ENCODE measurements at places on chromosomes 7 and 10.
A peak's percentile ranks its signal among the peaks of the same experiment; 100 is the strongest.

GRCh38 chr10:74394416-74394969, 243.5 kb downstream of the ADK start:
- DNase-seq, result no peak

DNA sequence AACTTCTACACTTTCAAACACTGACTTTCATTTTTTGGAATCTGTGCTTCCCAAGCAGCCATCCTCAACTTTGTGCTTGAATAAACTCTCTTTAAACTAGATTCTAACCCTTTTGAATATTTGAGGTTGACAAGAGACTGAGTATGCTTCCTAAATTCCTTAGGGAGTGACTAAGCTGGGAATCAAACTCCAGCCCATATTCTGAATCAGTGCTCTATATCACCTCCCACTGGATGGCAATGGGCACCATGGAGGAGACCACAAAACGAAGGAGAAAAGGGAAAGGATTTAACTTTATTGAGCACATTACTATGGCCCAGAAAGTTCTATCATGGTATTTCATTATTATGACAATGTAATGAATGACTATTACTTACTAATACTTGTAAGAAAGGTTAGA, 17.2 kb upstream of the SLC26A4 start:
- no peak for DNase-seq

DNA sequence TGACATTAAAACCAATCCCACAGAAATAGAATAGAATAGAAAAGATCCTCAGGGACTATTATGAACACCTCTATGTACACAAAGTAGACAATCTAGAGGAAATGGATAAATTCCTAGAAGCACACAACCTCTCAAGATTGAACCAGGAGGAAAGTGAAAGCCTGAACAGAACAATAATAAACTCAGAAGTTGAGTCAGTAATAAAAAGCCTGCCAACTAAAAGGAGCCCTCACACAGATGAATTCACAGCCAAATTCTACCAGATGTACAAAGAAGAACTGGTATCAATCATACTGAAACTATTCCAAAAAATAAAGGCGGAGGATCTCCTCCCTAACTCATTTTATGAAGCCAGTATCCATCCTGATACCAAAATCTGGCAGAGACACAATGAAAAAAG, 220.3 kb upstream of the HPS1 start:
- DNase-seq, result no peak

DNA sequence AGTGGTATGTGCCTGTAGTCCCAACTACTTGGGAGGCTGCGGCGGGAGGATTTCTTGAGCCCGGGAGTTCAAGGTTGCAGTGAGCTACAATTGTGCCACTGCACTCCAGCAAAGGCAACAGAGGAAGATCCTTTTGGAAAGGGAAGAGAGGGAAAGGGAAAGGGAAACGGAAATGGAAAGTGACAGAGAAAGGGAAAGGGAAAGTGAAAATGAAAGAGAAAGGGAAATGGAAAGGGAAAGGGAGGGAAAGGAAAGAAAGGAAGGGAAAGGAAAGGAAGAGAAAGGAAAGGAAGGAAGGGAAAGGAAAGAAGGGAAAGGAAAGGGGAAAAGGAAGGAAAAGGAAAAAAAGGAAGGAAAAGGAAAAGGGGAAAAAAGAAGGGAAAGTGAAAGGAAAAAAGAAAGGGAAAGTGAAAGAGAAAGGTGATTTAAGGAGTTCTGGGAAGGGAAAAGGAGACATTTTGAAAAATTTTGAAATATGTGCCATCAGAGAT, 2.3 kb upstream of the ZC3HAV1 start:
- DNase-seq, result peak; percentile 81

All from suppressor macrophage treated with lipopolysaccharide for 1 hour (primary cell).